ENCODE measurements at places on chromosomes 1 and 21. TPM values are rescaled to one million over a fixed set of nuclear protein-coding genes. Genes with fewer than 3 reads are reported as not detected.

DNA sequence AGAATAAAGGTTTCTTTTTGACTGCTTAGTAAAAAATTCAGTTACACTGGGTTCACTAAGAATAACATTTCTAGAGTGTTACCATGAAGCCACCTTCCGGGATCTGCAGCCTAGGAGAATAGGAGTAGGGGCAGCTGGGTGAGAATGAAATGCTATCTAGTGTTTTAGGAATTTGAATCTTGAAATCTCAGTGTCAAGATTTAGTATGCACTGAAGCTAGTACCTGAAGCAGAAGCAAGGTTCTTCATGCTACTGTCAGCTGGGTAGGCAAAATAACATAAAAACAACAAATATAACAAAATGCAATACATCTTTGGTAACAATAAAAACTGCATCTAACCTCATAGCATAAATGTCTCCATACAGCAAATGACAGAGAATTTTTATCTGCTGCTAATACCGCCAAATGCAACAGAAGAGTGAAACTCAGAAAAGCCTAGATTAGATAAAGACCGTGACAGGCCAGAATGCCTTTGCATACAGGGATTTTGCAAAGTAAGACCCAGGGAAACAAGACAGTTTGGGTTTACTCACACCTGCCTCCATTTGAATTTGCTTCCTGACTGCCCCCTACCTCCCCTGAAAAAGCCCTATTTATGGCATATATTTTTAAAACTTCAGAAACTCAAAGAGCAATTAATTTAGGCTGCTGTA, 58.2 kb downstream of the GADD45A start:
- H3K4me1 ChIP-seq, result peaks cover 7% of the 10 kb centered on the region
- no peak overlapping the region for H3K27ac ChIP-seq
- peak; percentile 16 for DNase-seq
- H3K36me3 ChIP-seq, result 0 out of 2 replicates have a peak, but pooled peaks cover 9% of the 10 kb centered on the region
- H3K27me3 ChIP-seq, result no peaks in the 10 kb centered on the region
- no peak overlapping the region for H3K4me3 ChIP-seq

DNA sequence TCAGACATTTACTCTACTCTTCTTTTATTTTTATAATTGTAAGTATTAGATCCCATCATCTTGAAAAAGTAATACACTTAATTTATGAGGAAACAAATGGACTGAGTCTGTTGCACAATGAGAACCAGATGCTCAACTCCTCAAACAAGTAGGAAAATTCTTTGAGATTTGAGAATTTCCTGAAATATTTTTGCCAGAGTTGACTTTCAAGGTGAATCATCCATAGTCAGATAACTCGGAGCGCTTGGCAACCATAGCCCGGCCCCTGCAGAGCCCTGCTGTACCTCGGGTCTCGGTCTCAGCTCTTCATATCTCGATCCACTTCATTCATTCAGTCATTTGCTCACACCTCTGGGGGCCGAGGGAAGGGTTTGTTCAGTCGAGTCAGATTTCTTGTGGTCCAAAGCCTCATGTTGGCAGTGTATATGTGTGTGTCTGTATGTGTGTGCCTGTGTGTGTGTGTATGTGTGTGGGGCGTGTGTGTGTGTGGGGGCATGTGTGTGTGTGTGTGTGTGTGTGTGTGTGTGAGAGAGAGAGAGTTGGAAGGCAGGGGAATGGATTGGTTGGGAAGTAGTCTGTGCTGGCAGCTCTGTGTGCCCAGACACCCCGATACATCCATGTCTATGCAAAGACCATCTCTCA, 18.1 kb upstream of the PCP4 start:
- H3K36me3 ChIP-seq, result no peaks in the 10 kb centered on the region
- no peaks in the 10 kb centered on the region for H3K4me1 ChIP-seq
- no peak overlapping the region for H3K4me3 ChIP-seq
- no peak overlapping the region for H3K27ac ChIP-seq
- no peak for DNase-seq
- peaks cover 4% of the 10 kb centered on the region for H3K27me3 ChIP-seq

DNA sequence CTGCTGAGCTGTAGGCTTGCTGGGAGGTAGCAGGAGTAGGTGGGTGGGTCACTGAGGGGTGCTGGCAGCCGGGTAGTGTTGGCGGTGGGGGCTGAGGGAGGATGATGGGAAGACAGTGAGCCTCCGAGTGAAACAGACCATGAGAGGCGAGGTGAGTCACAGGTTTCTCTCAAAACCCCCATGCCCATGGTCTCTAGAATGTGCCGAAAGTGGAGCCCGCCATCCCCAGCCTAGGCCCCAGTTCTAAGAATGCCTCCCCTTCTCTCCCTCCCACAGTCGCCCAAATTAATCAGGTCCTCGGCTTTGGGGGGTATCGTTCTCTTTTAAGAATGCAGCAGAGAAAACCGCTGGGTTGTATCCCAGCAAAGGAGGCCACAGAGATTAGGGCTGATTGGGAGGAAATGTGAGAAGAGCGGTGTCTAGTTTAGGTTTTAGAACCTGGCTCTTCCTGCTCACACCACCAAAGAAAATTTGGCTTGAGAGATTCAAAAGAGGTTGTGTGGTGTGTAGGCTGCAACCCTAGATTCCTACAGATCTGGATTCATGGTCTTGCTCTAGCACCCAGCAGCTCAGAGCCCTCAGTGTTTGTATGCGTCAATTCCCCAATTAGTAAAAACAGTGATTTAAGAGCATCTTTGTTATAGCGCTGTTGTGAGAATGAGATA, 27.7 kb upstream of the IL19 start:
- no peaks in the 10 kb centered on the region for H3K4me1 ChIP-seq
- H3K27me3 ChIP-seq, result no peaks in the 10 kb centered on the region
- no peak overlapping the region for H3K4me3 ChIP-seq
- no peak overlapping the region for H3K27ac ChIP-seq
- DNase-seq, result no peak

DNA sequence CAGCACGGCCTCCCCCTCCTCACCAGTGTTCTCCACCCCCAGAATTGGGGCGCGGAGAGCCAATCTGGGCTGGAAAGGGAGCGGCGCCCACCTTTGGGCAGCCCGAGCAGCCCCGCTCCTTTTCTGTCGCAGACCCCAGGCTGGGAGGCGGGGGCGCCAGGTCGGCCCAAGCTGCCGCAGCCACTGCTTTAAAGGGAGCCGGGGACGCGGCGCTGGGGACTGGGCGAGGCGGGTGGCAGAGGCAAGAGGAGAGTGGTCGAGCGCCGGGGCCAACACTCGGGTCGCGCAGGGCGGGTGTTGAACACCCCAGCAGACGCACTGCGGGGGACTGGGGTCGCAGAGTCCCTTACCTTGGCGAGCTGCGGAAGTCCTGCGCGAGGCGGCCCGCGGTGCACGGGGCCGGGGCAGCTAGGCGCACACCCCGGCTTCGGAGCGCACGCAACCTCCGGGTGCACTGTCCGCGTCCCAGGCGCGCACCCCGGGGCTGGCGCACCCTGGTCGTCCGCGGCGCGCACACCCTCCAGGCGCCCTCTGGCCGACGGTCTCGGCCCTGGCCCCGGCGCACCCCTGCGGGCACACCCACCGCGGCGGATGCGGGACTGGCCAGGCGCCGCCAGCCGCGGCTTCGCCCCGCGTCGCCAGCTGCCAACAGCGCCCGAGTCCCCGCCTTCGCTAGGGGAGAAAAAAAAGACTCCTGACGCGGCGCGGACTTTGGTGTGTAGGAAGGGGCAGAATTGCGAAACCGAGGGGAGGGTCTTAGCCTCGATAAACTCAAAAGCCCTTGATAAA, at the start of gene KANK4:
TSS of gene KANK4 (minus strand) at position 679 of the 789 bp plus-strand sequence. CDS start 37,870 bp downstream, outside the sequence.
- H3K4me3 ChIP-seq, result peak within 1 kb of the TSS; percentile 51
- H3K27me3 ChIP-seq, result 0 out of 2 replicates have a peak, but pooled peaks cover 9% of the 10 kb centered on the region
- no peaks in the 10 kb centered on the region for H3K36me3 ChIP-seq

GRCh38 chr1:71721532-71721931, 560.8 kb downstream of the NEGR1 start:
- no peak overlapping the region for H3K4me3 ChIP-seq
- H3K36me3 ChIP-seq, result no peaks in the 10 kb centered on the region
- H3K4me1 ChIP-seq, result no peaks in the 10 kb centered on the region

DNA sequence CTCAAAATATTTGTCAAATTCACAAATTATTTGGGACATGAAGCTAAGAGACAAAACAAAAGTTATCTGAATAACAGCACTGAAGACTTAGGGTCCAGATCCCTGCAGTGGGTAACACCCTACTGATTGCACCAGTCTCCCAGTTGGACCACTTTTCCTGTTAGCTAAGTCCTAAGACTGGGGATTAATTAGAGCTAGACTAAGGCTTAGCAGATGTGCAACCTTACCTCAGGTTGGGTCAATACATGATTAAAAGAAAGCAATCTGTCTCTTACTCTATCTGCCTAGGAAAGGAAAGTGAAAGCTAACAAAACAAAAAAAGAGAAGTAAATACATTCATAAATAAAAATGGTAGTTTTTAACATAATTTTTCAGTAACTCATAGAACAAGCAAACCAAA, 737.2 kb upstream of the CHRM3 start:
- no peak for DNase-seq
- H3K27ac ChIP-seq, result no peak overlapping the region
- no peak overlapping the region for H3K4me3 ChIP-seq
- no peaks in the 10 kb centered on the region for H3K36me3 ChIP-seq
- H3K4me1 ChIP-seq, result no peaks in the 10 kb centered on the region

HCRTR1 gene
- total RNA-seq, result not detected

OPRD1 gene
- not detected for total RNA-seq

ATP1A4 gene
- total RNA-seq, result not detected

Measured in PC-9 (cell line).